Immature natural killer cell (primary cell): ENCODE measurements at places on chromosomes 7 and 10.

- DNase-seq, result no peak
Measured at GRCh38 chr10:126119599-126119998, 223.2 kb downstream of the FANK1 start.

- DNase-seq, result no peak
Measured at GRCh38 chr7:33195264-33195663, 65.9 kb downstream of the BBS9 start.

DNA sequence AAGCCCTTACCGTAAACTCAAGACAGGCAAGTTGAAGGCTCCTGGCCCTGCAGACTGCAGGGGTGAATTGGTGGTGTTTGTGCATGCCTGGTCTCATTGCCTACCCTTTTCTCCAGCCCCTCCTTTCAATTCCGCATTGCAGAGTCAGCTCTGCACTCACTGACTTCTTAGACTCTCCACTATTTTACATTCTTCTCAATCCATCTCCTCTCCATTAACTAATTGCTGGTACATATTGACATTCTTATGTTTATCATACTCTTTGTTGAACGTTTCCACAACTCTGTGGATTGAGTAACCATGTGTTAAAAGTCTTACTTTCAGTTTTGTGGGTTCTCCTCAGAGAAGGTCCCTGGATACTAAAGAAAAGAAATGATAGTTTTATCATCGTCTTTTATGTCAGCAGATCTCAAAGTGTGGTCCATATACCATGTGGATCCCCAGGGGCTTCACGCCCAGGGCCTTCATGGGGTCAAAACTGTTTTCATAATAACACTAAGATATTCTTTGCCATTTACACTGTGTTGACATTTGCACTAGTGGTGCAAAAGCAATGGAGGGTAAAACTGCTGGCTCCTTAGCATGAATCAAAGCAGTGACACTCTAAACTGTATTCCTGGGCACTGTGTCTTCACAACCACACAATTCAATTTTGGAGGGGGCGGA is 135.4 kb upstream of the FZD1 start:
- no peak for DNase-seq

GRCh38 chr7:117006907-117007684 is 53.8 kb downstream of the ST7 start:
- no peak for DNase-seq

GRCh38 chr7:64551375-64552142 is 11.3 kb downstream of the ZNF680 start:
- DNase-seq, result no peak

GRCh38 chr7:137989094-137989493 is 12.8 kb downstream of the CREB3L2 start:
- DNase-seq, result no peak

DNA sequence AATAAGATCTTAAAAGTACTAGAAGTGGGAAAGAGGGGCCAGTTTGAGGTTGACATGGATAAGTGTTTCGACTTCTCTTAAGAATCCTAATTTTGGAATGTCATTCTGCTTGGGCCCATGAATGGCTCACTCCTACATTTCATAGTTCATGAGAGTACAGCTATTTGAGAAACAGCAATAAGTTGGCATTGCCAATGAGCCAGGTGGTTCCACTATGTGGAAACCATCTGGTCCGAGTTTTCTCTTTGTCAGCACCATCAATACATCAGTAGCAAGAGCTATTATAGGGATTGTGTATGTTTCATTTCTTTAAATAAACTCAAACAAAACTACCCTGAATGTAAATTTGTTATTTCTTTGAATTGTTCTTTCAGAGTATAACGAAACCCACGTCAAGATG is 78.1 kb upstream of the NEBL start:
- no peak for DNase-seq

GRCh38 chr10:48300556-48300955 is 5.9 kb upstream of the MAPK8 start:
- no peak for DNase-seq

DNA sequence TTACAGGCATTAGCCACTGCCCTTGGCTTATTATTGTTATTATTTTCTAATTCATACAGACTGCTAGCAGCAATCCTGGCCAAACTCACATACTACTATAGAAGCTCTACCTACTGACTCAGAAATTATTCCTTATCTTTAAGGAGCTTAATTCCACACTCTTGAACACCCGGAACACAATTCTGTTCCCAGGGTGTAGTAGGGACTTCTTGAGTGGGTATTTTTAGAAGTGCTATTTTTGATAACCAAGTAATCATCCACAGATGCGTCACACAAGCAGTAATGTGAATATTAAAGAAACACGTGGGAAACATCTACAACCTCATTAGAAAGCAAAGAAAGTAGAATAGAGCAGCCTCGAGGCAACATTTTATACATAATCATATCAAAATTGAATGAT is 149.2 kb downstream of the PTEN start:
- DNase-seq, result no peak

- no peak for DNase-seq
Measured at GRCh38 chr10:15325243-15325943, 45.7 kb downstream of the FAM171A1 start.

- DNase-seq, result no peak
Measured at GRCh38 chr10:528173-529165, 161.0 kb downstream of the DIP2C start.

- DNase-seq, result no peak
Measured at GRCh38 chr10:122127943-122128342, 139.0 kb downstream of the TACC2 start.

- DNase-seq, result no peak
Measured at GRCh38 chr10:17056781-17057428, 72.7 kb downstream of the CUBN start.

- no peak for DNase-seq
Measured at GRCh38 chr10:11677480-11677879, 64.7 kb upstream of the ECHDC3 start.

DNA sequence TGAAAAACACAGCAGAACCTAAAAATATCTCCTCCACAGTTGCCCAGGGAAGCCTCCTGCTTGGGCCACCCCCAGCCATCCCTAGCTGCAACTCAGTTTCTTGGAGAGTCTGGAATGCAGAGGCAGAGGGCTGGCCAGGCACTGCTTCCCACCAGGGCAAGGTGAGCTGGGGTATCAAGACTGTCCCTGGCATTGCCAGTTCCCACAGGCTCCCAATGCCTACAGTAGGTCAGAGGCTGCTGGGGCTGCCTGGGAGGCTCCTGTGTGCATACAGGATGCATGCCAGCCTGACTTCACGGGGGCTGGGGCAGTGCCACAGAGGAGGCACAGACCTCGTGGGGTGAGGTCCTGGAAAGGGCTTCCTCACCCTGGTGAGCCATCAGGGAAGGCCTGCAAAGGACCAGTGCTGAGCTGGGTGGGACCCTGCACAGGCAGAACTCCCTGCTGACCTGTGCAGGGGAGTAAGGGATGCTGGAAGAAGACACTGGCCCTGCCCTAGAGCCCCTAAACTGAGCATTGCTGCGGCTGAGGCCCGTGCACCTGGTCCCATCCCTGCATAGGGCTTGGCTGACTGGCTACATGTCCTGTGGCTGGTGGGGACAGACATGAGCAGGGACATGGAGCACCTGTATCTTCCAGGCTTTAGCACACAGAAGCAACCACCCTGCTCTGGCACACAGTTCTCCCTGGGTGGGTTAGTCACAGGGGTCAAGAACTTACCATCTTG is 121.9 kb upstream of the RET start:
- no peak for DNase-seq

DNA sequence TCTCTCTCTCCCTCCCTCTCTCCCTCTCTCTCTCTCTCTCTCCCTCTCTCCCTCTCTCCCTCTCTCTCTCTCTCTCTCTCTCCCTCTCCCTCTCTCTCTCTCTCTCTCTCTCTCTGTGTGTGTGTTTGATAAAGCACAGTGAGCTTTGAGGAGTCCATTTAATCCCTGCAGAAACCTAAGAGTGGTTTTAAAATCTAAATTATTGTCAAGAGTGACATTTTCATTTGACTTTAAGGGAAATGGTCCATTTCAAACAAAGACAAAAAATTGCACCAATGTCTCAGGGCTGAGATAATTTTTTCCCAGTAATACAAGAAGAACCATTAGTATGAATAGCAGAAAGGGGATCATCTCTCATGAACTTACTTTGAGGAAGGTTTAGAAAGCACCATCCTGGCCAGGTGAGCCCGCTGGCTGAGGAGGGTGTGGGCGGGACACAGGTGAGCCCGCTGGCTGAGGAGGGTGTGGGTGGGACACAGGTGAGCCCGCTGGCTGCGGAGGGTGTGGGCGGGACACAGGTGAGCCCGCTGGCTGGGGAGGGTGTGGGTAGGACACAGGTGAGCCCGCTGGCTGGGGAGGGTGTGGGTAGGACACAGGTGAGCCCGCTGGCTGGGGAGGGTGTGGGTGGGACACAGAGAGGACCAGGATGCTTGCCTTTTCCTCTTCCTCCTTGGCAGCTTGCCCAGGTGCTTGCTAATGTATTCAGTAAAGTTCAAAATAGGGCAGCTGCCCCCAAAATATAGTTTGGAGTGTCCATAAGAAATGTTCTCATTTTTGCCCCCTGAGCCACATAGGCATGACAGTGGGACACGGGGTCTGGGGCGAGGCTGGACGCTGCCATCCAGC is 125.0 kb downstream of the DNAJB6 start:
- no peak for DNase-seq

GRCh38 chr10:104037261-104037951 is 48.3 kb downstream of the COL17A1 start:
- DNase-seq, result no peak

GRCh38 chr7:112997831-112998230 is 88.8 kb downstream of the GPR85 start:
- no peak for DNase-seq

- DNase-seq, result no peak
Measured at GRCh38 chr7:83271212-83272099, 108.8 kb upstream of the PCLO start.

GRCh38 chr7:69883399-69883891 is 285.2 kb downstream of the AUTS2 start:
- no peak for DNase-seq

DNA sequence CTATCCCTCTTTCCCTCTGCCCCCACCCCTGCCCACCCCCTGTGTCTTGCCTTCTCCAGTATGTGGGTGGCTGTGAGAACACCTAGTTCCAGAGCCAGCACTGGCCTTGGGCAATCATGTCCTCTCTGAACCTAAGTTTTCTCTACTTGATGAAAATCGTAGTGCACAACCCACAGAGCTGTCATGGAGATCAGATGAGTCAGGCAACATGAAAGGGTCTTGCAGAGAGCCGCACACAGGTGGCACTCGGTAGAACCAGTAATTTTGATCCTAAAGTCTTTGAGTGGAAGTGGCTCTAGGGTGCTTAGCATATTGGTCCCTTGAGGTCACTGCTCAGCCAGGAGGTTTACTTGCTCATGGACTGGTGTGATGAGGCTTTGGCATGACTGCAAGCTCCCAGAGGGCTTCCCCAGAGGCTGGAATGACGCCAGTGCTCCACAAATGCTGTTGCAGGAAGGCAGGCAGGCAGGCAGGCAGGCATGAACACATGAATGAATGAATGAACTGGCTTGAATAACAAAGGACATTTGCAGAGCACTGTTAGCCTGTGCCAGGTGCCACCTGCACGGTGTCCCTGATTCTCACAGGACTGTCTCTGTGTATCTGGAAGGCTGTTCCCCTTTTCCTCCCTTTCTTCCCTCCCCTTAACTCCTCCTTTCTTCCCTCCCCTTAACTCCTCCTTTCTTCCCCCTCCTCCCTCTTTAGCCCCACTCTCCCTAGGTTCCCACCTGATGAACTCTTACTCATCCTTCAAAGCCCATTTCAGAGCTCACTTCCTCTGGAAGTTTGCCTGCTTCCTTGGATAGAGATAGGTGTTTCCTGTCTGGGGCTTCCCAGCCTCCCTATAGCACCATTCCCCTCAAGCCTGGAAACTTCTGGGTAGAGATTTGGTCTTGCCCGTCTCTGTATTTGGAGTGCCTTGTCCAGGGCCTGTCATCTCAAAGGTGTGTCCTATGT is 27.2 kb upstream of the CTBP2 start:
- no peak for DNase-seq

GRCh38 chr7:126378642-126379041 is 874.1 kb downstream of the GRM8 start:
- no peak for DNase-seq

GRCh38 chr7:113338071-113338696 is 219.8 kb upstream of the SMIM30 start:
- no peak for DNase-seq

GRCh38 chr10:102235598-102235920 is 5.8 kb downstream of the PITX3 start:
- DNase-seq, result no peak

- no peak for DNase-seq
Measured at GRCh38 chr10:86506499-86506898, 15.1 kb downstream of the WAPL start.

GRCh38 chr10:22252801-22253579 is 35.2 kb upstream of the EBLN1 start:
- peak; percentile 24 for DNase-seq

- DNase-seq, result no peak
Measured at GRCh38 chr7:106626376-106627164, 34.4 kb downstream of the CCDC71L start.

GRCh38 chr10:12949248-12949647 is 52.3 kb downstream of the CCDC3 start:
- DNase-seq, result no peak

DNA sequence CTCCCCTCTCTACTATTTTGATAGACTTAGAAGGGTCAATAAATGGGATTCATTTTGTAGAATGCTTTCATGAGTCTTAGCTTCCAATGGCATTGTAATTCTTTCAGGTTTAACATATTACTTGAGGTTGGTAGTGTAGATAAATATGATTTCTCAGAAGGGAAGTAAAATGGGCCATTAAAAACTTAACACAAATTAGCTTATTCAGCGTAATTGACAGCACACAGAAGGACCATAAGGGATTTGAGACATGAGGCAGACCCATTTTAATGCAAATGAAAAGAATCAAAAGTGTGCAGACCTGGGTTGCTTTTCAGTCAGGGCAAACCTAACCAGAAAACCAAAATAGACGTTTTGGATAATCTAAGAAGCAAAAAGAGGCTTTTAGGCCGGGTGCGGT is 156.6 kb upstream of the CNTNAP2 start:
- no peak for DNase-seq

DNA sequence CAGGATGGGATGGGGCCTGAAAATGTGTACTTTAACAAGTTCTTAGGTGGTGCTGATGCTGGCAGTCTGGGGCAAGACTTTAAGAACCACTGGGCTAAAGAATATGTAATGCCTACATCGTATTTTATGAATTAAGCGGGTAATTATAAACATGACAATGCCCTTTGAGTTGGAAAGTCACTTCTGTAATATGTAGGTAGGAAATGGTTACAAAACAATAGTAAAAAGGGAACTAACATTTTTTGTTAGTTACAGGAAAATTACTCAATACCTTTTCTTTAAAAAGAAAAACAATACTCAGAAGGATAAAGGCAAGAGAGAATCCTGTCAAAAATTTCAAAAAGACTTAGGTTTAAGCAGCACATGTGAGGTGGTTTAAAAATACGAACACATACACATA is 48.3 kb upstream of the STEAP4 start:
- DNase-seq, result no peak

GRCh38 chr7:21986096-21986495 is 40.4 kb upstream of the CDCA7L start:
- DNase-seq, result no peak

DNA sequence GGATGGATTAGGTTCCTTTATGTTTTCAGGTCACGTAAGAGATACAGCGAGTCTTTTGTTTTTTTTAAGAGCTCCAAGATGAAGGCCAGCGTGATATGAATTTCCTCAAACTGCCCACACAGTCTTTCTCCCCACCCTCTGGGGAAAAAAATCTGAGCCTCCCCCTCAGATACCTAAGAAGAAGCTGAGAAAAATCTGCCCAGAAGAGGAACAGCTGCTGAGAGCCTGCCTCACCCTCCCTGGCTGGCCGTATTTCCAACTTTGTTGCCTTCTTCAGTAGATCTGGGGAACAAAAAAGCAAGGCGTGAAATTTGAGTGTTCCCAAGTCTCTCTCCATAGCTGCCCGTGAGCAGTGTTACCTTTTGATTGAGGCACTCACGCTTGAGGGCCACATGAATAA is 208.1 kb downstream of the KIAA1217 start:
- DNase-seq, result no peak
